Activated naive CD8-positive, alpha-beta T cell treated with anti-CD3 and anti-CD28 coated beads for 36 hours (primary cell): ENCODE measurements at places on chromosomes 6 and 20. TPM values are rescaled to one million over a fixed set of nuclear protein-coding genes. Genes with fewer than 3 reads are reported as not detected.

SYNDIG1 gene
- not detected for total RNA-seq

DNA sequence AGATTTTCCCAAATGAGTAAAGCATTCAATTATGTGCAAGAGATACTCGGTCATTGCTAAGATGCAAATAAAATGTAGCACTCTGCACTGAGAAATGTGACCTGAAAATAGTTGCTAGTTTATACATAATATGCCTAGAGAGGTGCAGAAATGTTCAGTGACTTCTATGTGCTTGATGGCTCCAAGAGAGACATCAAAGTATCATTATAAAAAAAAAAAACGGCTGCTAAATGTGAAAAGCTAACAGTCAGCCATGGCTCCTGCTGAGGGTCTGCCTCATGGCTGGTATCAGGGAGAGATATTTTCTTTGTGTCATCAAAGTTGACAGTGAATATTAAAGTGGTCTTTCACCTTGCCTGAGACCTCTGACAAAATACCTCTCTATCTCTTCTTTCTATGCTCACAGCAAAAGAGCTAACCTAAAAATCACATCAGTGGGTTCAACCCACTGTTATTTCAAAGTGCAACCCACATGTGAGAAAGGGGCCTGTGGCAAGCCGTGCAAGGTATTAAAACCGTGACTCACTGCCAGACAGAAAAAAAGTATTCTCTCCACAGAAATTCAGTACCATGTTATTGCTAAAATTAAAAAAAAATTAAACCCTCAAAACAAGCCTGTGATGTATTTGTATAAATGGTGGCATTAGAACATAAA is 259.0 kb downstream of the HIVEP2 start:
- peaks cover 3% of the 10 kb centered on the region for H3K36me3 ChIP-seq
- peaks cover 29% of the 10 kb centered on the region for H3K4me1 ChIP-seq
- no peak overlapping the region for H3K4me3 ChIP-seq

DNA sequence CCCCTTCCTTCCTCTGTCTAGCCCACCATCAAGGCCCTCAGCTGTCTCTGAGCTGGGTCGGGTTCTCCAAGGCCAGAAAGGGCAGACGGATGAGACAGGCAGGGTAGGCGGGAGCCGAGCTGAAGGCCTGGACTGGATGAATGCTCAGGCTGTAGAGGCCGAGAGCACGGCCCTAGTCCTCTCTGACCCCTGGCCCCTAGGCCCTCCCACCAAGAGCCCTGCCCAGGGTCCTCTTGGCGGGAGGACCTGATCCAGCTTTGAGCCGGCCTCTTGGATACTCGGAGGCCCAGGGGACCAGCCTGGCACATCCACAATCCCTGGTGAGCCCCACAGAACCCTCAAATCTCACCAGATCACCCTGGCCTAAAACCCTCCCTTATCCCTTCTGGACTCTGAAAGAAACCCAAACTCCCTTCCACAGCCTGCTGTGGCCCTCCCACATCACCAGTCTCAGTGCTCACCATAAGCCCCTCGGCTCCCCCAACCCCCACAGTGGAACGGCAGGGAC is 8.2 kb downstream of the ADISSP start:
- no peak overlapping the region for H3K4me3 ChIP-seq
- DNase-seq = no peak
- H3K27ac ChIP-seq = no peak overlapping the region
- peaks cover 7% of the 10 kb centered on the region for H3K36me3 ChIP-seq

LRRC1 gene
- 2.6 TPM for total RNA-seq

DNA sequence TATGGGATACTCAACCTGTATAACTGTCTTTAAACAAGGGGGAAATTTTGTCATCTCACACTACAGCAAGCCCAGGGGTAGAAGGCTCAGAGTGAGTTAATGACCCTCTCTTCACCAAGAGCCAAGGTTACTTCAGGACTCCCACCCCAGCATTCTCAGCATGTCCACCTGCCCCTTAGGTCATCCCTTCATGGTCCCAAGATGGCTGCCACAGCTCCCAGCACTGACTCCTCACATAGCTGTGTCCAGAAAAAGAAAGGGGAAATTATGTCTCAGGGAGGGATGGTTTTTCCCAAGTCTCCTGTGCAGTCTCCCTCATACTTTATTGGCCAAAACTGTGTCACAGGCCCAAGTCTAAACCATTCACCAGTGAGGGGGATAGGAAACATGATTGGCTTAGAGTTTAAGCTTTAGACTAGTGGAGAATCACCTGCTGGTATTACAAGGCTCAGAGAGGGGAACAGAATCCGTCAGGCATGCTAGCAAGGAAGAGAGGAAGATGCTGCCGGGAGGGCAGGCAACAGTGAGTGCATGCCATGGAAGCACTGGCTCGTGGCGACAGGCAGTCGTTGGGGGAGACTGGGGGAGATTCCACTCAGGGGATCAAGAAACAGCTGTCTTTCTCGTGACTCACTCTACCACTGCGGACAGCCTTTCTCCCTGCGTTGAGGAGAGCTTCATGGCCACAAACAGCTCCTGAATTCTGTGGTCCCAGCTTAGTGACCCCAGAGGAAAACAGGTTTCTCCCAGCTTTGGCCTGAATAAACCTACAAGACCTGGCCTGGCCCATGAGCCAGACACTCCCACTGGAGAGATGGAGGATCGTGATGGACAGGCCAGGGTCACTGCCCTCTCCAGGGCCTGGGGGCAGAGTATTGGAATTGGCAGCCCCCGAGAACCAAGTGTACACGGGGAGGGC is 37.2 kb downstream of the HM13 start:
- no peak for DNase-seq
- no peak overlapping the region for H3K4me3 ChIP-seq
- no peaks in the 10 kb centered on the region for H3K27me3 ChIP-seq
- H3K4me1 ChIP-seq = peaks cover 8% of the 10 kb centered on the region
- no peak overlapping the region for H3K27ac ChIP-seq
- H3K36me3 ChIP-seq = peaks cover 43% of the 10 kb centered on the region

DDO gene
- not detected for total RNA-seq

DNA sequence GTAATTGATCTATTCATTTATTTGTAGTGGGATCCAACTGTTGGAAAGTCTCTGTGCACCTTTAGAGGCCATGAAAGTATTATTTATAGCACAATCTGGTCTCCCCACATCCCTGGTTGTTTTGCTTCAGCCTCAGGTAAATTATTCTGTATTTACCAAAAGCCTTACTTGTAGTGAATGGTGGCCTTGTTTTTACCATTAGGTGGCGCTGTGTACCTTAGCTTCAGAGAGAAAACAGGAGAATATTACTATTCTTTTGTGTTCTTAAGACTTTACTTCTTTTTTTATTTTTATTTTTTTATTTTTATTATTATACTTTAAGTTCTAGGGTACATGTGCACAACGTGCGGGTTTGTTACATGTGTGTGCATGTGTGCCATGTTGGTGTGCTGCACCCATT is 23.7 kb downstream of the PEX7 start:
- no peaks in the 10 kb centered on the region for H3K27me3 ChIP-seq
- no peak overlapping the region for H3K27ac ChIP-seq
- no peak for DNase-seq
- H3K4me3 ChIP-seq = no peak overlapping the region
- H3K4me1 ChIP-seq = no peaks in the 10 kb centered on the region

GRCh38 chr20:53834749-53835148 is 235.6 kb downstream of the BCAS1 start:
- H3K4me3 ChIP-seq = peak overlapping the region; percentile 73
- peaks cover 22% of the 10 kb centered on the region for H3K36me3 ChIP-seq
- H3K27ac ChIP-seq = peak overlapping the region; percentile 92
- no peak for DNase-seq
- peaks cover 56% of the 10 kb centered on the region for H3K4me1 ChIP-seq
- no peaks in the 10 kb centered on the region for H3K27me3 ChIP-seq

TRIM10 gene
- total RNA-seq = not detected

MCCD1 gene
- total RNA-seq = not detected

GRCh38 chr20:40991181-40991889 is 37.3 kb upstream of the TOP1 start:
- no peaks in the 10 kb centered on the region for H3K36me3 ChIP-seq
- no peak overlapping the region for H3K4me3 ChIP-seq
- H3K27ac ChIP-seq = peak overlapping the region; percentile 77
- no peaks in the 10 kb centered on the region for H3K27me3 ChIP-seq
- peak; percentile 14 for DNase-seq
- peaks cover 27% of the 10 kb centered on the region for H3K4me1 ChIP-seq

COL11A2 gene
- total RNA-seq = 1.1 TPM

EBF4 gene
- 0.98 TPM for total RNA-seq

GRCh38 chr6:135181333-135182070 is 394 bp downstream of the MYB start:
- DNase-seq = no peak
- peaks cover 41% of the 10 kb centered on the region for H3K4me1 ChIP-seq
- peaks cover 27% of the 10 kb centered on the region for H3K36me3 ChIP-seq
- peak overlapping the region; percentile 97 for H3K4me3 ChIP-seq
- H3K27me3 ChIP-seq = no peaks in the 10 kb centered on the region

DNA sequence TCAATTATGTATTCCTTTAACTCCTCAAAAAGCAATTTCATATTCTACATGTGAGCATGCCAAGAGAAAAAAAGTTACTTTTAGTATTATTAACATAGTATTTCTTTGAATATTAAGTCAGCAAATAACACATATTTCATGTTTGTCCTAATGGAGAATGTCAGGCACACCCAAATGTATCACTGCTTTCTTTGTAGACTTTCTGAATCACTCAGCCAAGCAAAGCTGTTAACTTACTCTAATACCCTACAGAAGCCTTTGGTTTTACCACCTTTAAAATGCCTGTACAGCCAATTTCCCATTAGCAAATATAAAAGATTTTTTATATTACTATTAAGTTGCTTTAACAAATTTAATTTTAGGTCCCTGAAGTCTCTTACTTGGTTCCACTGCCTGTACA is 23.8 kb downstream of the FRK start:
- H3K4me1 ChIP-seq = no peaks in the 10 kb centered on the region
- H3K27ac ChIP-seq = no peak overlapping the region
- H3K27me3 ChIP-seq = peaks cover 23% of the 10 kb centered on the region
- DNase-seq = no peak
- no peaks in the 10 kb centered on the region for H3K36me3 ChIP-seq

DNA sequence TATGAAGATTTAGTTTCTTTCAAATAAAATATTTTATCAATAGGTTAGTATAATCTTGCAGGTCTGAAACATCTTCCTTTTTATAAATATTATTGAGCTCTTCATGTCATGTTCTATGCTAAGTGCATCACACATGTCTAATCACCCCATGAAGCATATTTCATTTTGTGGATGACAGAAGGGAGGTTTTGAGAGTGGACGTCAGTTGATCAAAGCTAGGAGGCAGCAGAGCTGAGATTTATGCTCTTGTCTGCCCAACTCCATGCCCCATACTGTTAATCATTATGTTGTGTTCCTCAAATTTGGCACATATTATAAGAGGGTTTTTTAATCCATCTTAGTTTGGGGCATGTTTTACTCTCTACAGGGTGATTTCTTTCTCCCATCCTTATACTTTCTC is 22.7 kb downstream of the DSE start:
- H3K4me3 ChIP-seq = no peak overlapping the region
- DNase-seq = no peak
- H3K4me1 ChIP-seq = peaks cover 15% of the 10 kb centered on the region
- no peak overlapping the region for H3K27ac ChIP-seq

MEI4 gene
- total RNA-seq = 0.04 TPM

TNF gene
- total RNA-seq = 115 TPM

GRCh38 chr6:151442371-151442770 is 9.6 kb downstream of the RMND1 start:
- H3K4me1 ChIP-seq = peaks cover 24% of the 10 kb centered on the region
- no peak for DNase-seq
- H3K36me3 ChIP-seq = peaks cover 3% of the 10 kb centered on the region
- no peak overlapping the region for H3K27ac ChIP-seq
- H3K27me3 ChIP-seq = no peaks in the 10 kb centered on the region

COL9A1 gene
- not detected for total RNA-seq

GGT7 gene
- total RNA-seq = 10.9 TPM

DNA sequence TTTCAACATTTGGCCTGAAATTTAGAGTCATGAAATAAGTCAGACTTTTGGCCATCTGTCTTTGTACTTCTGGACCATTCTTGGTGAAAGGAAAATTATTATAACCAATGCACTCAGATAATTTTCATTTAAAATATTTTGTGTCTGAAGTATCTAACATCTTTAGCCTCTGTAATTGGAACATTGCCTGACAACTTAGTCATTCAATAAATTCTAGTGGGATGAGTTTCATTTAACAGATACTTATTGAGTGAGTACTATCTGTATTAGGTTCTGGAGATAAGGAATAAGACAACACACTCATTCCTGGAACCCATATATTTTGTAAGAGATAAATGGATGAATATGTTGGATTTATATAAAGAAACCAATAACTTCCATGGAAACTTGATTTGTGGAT is 536.0 kb downstream of the BCKDHB start:
- no peak overlapping the region for H3K27ac ChIP-seq
- no peaks in the 10 kb centered on the region for H3K4me1 ChIP-seq
- H3K36me3 ChIP-seq = no peaks in the 10 kb centered on the region
- H3K4me3 ChIP-seq = no peak overlapping the region

DNA sequence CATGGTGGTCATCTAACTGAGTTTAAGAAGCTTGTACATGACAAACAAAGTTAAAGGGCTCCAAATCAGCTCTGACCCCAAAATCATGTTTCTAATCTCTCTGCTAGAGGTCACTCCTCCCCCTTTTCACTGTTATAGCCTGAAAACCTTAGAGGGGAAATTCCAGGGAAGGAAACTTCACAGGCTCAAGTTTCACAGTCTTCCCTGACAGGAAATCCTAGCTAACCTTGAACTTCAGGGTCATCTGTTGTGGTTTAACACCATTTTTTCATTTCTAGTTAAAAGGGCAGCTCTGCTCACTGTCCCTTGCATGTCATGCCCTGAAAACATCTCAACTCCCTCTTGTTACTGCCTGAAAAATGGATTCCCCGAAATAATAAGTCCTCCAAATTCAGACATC is 104.4 kb upstream of the BMP2 start:
- H3K36me3 ChIP-seq = no peaks in the 10 kb centered on the region
- no peaks in the 10 kb centered on the region for H3K4me1 ChIP-seq
- H3K27me3 ChIP-seq = peaks cover 8% of the 10 kb centered on the region
- H3K27ac ChIP-seq = no peak overlapping the region
- DNase-seq = no peak
